H9 (cell line): ENCODE measurements at places on chromosomes 12 and 14.

DNA sequence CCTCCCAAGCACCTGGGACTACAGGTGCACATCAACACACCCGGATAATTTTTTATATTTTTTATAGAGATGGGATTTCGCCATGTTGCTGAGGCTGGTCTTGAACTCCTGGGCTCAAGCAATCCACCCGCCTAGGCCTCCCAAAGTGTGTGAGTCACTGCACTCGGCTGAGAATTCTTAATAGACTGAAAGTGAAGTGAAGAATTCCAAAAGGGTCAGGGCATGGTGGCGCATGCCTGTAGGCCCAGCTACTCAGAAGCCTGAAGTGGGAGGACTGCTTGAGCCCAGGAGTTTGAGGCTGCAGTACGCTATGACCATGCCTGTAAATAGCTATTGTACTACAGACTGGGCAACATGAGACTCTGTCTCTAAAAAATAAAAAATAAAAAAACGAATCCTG, 43.7 kb downstream of the TCHP start:
- no peaks in the 10 kb centered on the region for H3K27me3 ChIP-seq
- peaks cover 16% of the 10 kb centered on the region for H3K36me3 ChIP-seq
- no peak overlapping the region for H3K27ac ChIP-seq
- no peak overlapping the region for H3K4me3 ChIP-seq
- no peak for DNase-seq

GRCh38 chr12:116910645-116911451, at the start of gene FBXW8:
TSS of gene FBXW8 (plus strand) at chr12:116910950. CDS start at chr12:116911038, 88 bp downstream.
- no peaks in the 10 kb centered on the region for H3K27me3 ChIP-seq
- H3K4me1 ChIP-seq, result no peaks in the 10 kb centered on the region
- DNase-seq, result peak; percentile 84
- peaks cover 2% of the 10 kb centered on the region; the same call in 1 of the 3 replicates for H3K36me3 ChIP-seq

DNA sequence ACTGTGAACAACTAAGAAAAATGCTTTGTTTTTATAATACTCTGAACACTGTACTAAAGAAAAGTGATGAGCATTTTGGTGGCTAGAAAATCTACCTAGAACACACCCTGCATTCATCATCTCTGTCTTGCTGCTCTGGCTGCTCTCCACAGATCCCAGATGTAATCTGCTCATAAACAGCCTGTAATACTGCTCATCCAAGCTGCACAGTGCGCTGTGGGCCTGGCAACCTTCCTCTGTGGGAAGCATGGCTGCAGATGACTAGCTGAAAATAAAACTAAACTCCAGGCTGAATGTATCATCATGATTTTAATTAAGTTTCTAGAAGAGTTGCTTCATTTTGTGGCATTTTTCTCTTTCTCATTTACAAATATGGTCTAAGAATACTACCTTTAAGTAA, 200.7 kb downstream of the SLC2A13 start:
- no peaks in the 10 kb centered on the region for H3K36me3 ChIP-seq
- DNase-seq, result no peak
- no peaks in the 10 kb centered on the region for H3K27me3 ChIP-seq

GRCh38 chr14:62439210-62439609, 606.0 kb downstream of the KCNH5 start:
- no peak for DNase-seq
- peaks cover 34% of the 10 kb centered on the region for H3K36me3 ChIP-seq
- no peak overlapping the region for H3K4me3 ChIP-seq
- H3K27me3 ChIP-seq, result no peaks in the 10 kb centered on the region
- no peak overlapping the region for H3K27ac ChIP-seq
- no peaks in the 10 kb centered on the region; the same call in 1 of the 2 replicates for H3K4me1 ChIP-seq
